ENCODE measurements at places on chromosomes 12 and 14.

DNA sequence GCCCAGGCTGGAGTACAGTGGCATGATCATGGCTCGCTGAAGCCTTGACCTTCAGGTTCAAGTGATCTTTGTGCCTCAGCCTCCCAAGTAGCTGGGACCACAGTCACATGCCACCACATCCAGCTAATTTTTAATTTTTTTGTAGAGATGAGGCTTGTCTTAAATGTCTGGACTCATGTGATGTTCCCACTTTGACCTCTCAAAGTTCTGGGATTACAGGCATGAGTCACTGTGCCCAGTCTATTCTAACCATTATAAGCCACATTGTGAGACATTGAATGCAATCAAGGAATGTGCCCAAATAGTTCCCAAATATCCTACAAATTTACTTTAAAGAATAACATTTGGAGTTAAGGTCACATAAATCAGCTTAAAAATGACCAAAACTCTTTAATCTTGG, 130.7 kb upstream of the ARID2 start:
- DNase-seq: no peak

- no peak for DNase-seq
Measured at GRCh38 chr12:124428792-124429281, 133.9 kb downstream of the RFLNA start.

DNA sequence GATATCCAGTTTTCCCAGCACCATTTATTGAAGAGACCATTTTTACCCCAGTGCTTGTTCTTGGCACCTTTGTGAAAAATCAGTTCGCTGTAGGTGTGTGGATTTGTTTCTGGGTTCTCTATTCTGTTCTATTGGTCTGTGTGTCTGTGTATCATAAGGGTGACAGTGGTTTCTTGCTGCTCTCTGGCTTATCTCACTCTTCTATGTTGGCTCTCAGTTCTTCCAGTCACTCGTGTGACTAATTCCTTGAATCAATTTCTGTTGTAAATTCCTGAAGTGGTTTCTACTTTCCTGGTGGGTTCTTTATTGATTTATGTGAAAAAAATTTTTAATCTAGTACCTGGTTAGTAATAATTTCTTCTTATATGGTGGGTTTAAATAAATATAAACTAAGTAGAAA, 58.3 kb downstream of the OTOGL start:
- DNase-seq: no peak

DNA sequence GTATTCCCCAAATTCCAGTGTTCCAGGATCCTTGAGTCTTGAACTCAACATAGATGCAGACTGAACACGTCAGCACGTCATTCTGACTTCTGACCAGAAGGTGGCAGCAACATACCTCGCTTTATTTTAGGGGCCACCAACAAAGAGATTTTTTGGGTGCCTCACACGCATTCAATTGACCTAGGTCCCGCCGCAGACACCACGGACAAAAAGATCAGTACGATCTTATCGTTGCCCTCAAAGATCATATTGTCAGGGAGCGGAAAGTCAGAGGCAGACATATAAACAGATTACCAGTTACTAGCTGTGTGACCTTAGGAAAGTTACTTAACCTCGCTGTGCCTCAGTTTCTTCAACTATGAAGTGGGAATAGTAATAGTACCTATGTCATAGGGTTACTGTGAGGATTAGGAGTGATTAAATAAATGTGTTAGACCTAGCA, 6.5 kb upstream of the PRPH start:
- DNase-seq: no peak

- no peak for DNase-seq
Measured at GRCh38 chr14:105891631-105892452, 365.5 kb downstream of the TMEM121 start.

DNA sequence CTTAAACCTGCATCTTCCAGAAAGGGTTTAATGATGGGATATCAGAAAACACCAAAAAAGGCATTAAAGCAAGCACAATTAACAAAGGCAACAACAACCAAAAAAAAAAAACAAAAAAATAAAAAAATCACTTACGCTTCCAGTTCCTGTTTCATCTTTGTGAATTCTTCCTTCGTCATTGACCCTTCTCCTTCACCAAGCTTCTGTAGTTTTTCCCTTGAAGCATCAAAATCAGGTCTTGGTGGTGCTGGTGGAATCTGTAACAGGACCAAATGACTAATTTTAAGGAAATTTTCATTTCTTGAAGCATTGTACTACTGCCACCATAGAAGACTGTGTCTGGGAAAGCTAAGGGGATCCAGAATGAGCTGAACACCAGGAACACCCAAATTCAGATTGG, 24.5 kb downstream of the SNX6 start:
- no peak for DNase-seq

- DNase-seq: no peak
Measured at GRCh38 chr12:26868447-26869103, 35.6 kb upstream of the ITPR2 start.

DNA sequence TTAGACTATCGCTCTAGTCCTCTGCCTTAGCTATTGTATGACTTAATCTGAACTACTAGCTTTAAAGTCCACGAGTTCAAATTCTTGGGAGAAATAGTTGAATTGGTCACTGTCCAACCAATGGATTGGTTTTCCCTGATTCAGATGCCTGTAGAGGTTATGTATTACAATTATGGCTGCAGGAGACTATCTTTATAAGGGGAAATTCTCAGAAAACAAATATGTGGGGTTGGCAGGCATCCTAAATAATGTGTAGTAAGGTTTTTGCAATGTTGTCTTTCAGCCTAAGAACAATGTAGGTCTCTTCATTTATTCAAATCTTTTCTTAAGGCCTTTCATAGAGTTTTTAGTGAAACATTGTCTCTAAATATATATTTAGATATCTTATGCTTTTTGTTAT, 26.9 kb downstream of the MYRFL start:
- no peak for DNase-seq
